ENCODE measurements at places on chromosomes 4 and X.

DNA sequence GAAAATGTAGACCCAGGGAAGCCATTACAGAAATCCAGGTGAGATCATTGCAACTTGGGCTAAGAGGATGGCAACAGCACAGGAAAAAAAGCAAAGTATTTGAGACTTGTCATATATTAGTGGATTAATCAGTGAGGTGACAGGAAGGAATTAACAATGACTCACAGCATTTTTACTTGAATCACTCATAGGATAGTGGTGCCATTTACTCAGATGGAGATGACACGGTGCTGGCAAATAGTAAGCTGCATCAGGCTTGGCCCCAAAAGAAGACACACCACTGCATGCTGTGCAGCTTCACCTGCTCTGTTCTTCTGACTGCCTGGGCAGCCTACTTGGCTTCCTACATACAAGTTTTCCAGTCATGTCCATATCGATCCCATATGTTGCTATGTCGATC, 144.8 kb downstream of the FRYL start:
- DNase-seq: no peak

GRCh38 chr4:52877036-52877435, 14.9 kb downstream of the RASL11B start:
- no peak for DNase-seq

GRCh38 chr4:11455201-11455835, 26.6 kb upstream of the HS3ST1 start:
- no peak for DNase-seq

DNA sequence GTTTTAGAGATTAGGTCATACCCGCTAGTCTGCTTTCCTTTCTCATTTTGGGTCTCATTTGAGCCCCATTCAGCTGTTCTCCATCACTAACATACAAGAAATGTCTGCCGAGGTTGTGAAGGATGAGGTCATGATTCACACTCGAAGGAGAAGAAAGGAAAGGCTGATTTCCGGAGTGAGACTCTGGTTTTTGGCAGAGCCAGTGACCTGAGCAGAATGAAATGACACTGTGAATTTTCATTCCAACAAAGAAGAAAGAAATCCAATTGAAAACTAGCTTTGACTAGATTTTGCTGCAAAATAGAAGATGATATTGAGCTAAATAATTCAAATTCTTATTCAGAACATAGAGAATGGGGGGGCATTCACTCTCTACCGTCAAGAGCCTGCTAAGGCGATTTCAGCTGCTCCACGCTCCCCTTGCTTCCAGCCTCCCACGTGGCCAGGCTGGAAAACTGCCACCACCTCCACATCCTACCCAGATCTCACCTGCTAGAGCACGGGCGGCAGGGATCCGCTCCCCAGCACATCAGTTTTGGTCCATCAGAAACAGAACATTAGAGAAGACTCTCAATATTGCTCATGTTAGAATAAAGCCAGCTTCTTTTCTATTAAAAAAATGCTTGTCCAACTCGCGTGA, 39.0 kb downstream of the F11 start:
- DNase-seq: no peak

GRCh38 chr4:5917672-5918071, 24.8 kb upstream of the CRMP1 start:
- DNase-seq: no peak

DNA sequence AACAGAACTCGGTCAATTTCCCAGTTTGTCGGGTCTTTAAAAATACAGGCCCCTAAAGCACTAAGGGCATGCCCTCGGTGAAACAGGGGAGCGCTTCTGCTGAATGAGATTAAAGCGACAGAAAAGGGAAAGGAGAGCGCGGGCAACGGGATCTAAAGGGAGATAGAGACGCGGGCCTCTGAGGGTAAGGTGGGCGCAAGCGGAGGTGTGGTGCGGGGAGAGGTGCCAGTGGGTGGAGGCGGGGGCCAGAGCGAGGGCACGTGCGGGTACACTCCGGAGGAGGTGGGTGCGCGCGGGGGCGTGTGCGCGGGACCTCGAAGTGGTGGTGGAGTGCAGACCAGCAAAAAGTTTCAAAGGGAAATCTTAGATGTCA, 787 bp upstream of the TET2 start:
- no peak for DNase-seq

DNA sequence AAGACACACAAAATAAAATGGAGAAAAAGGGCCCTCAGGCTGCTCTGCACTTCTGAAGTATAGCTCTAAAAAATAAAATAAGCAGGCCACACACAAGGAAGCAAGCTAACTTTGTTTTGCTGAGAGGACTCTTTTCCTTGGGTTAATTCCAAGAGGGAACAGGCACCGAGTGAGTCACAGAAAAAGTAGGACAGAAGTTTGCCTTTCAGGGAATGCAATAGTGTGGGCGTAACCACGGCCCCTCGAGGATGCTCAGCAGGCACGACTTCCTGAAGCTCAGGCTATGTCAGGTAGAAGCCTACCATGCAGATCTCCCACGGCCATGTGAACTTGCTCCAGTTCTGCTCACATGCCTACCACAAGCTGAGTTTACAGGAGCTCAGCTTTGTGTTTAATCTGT, 22.1 kb downstream of the PPP1R2C start:
- no peak for DNase-seq

- no peak for DNase-seq
Observed at GRCh38 chr4:75477201-75477600, 37.0 kb downstream of the RCHY1 start.

DNA sequence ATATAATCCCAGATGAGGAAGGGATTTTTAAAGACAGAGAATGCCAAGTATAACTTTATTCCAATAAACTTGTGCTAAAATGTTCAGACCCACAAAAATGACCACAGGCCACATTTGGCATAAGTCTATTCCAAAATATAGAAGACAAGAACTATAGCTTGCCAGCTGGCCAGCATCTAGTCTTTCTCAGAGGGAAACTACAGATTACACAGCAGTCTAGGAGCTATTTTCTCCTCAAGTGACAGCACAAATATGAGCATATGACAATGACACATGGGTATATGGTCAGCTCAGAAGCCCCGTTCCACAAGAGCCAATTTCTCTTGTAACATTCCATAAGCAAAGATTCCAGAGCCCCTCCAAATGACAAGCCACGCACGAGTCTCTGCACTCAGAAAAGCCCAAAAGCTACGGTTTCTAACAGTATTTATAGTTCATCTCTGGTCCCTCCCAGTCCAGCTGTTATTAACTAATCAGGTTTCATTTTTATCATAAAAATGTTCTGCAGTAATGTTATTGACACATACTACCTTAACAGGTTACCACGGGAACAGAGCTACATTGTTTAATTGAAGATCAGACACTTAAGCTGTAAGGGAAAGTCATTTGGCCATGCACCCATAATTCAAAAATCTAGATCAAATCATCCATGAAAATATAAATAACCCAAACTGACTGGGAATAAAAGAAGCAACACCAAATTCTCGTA, 70.3 kb downstream of the RAB28 start:
- no peak for DNase-seq

GRCh38 chr4:2007804-2008670, 737 bp downstream of the NELFA start:
- no peak for DNase-seq

DNA sequence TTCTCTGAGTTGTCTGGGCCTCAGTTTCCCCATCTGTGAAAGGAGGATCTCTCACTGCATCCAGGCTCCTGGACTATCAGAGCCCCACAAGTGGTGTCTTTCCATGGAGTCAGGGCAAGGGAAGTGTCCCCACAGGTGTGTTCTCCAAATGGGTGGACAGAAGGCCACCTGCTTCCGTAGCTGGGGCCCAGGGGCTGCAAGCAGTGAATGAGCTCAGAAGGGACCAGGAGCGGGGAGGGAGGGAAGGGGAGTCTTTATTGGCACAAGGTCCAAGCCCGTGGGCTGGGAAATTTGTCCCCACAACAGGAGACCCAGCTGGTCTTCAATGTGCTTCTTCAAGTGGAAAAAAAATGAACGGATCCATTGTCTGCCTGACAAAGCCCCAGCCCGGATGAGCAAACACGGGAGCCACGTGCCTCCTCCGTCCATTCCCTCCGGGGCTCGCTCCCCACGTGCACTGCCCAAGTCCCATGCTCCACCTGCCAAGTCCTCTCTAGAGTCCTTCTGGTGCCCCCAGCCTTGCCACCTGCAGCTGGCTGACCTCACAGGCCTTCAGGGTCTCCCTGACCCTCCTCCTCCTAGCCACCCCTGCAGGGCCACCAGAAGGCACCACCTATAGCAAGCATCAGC, 72.0 kb downstream of the JAKMIP1 start:
- DNase-seq: no peak

GRCh38 chrX:136752796-136753195, 27.9 kb downstream of the ARHGEF6 start:
- DNase-seq: no peak

GRCh38 chr4:150976478-150977118, 38.5 kb downstream of the LRBA start:
- no peak for DNase-seq

- no peak for DNase-seq
Observed at GRCh38 chr4:56424697-56425514, 10.5 kb downstream of the PPAT start.

DNA sequence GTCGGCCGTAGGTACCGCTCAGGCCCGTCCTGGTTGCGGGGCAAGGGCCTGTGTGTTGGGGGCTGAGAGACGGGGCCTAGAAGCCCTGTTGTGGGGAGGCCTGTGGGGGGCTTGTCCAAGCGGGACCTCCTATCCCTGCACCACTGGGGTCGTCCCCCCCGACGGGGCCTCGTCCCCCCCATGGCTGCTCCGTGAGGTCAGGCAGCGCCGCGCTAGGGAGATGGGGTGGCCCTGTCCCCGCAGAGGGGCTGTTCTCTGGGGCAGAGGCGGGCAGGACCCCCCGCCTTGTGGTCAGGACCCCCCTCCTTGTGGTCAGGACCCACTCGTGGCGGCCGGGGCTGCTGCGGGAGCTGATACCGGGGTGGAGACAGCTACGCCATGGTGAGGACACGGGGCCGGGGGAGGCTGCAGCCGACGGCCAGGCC, 12.1 kb upstream of the GTPBP6 start:
- DNase-seq: no peak

All from stimulated activated CD8-positive, alpha-beta memory T cell treated with anti-CD3 and anti-CD28 coated beads, Interleukin-4, amount 100 ng/mL, for 4 hours (primary cell).